ENCODE measurements at places on chromosomes 16 and 17.

DNA sequence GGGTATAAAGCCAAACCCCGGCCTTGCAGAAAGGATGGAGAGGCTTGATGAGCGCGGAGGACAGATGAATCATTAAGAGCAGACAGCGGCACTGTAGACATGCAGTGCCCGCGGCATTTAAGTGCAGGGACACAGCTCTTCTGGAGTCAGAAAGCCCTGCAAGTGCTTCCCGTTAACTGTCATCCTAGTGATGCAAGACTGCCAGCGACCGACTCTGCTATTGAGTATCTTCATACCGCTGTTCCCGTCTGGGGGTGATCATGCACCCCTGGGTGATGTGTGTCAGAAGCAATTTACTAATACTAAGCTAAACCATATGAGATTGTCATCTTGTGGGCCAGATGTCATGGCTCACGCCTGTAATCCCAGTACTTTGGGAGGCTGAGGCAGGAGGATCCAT lies 101.0 kb downstream of the ABCC6 start:
- DNase-seq, result no peak

- DNase-seq, result peak; percentile 88
Measured at GRCh38 chr17:63911657-63912100, 621 bp upstream of the CSHL1 start.

GRCh38 chr17:81868674-81869220 lies 2.4 kb downstream of the ARHGDIA start:
- no peak for DNase-seq

DNA sequence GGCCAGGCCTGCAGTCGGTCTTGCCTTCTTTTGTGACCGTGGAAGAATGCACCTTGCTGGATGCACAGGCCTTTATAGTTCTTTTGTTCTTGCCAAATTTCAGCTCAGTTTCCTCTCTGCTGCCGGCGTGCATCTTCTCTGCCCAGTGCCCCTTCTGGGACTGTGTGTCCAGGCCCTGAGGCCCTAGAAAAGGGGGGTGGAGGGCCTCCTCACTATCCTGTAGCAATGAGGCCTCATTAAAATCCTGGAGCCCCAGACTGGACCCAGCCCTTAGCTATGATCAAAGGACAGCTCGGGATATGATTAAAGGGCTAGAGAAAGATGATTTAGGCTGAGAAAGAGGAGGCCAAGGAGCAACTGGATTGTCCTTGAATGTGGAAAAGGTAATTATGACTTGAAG lies 229.8 kb downstream of the SEC14L1 start:
- DNase-seq, result no peak

- DNase-seq, result no peak
Measured at GRCh38 chr16:75497558-75497957, 2.3 kb upstream of the CHST6 start.

DNA sequence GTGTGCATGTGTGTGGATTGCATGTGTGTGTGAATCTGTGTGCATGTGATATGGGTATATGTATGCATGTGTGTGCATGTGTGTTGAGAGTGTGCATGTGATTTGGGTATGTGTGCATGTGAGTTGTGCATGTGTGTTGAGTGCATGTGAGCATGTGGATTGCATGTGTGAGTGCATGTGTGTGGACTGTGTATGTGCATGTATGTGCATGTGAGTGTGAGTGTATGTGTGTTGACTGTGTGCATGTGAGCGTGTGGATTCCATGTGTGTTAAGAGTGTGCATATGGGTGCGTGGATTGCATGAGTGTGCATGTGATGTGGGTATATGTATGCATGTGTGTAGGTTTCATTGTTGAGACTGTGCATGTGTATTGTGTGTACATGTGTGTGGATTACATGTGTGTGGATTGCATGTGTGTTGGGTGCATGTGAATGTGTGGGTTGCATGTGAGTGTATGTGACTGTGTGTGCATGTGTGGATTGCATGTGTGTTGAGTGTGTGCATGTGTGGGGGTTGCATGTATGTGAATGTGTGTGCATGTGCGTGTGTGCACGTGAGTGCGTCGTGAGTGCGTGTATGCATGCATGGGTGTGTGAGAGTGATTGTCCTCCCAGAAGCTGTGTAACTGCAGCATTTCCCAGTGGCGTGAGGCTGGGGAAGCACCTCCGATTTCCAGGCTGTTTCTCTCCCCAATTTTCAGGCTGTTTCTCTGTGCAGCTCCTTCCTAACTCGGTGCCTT lies 19.4 kb downstream of the C1QTNF1 start:
- DNase-seq, result no peak

DNA sequence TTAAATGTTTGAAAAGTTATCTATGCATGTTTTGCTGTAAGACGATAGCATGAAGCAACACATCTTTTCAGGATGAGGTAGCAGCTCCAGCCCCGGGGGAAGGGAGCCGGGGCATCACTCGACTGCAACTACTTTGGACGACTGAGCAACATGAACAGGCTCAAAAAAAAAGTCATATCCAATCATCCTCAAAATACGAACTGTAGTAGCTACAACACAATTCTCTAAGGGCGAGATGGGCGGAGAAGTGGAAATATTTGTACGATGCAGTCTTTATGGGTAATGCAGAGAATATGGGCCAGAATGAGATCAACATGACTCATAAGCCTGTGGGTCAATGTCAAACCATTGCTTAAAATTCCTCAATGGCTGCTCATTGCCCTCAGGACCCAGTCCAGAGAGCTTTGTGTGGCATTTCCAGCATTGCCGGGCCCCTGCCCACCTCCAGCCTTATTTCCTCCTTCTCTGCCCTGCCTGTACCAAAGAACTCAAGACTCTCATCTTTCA lies 17.7 kb upstream of the SMURF2 start:
- DNase-seq, result no peak

- no peak for DNase-seq
Measured at GRCh38 chr17:68596411-68596945, 4.7 kb downstream of the FAM20A start.

Data from activated CD8-positive, alpha-beta memory T cell treated with anti-CD3 and anti-CD28 coated beads for 24 hours (primary cell).